ENCODE measurements at places on chromosomes 12 and 14. TPM values are rescaled to one million over a fixed set of nuclear protein-coding genes. Genes with fewer than 3 reads are reported as not detected.

Gene ZDHHC22
- total RNA-seq = 0.46 TPM

Gene PLEKHD1
- 0.08 TPM for total RNA-seq

Gene SNRNP35
- 16.5 TPM for total RNA-seq

Gene RNASE12
- not detected for total RNA-seq

- DNase-seq = no peak
Measured at GRCh38 chr12:109389146-109389545, 41.4 kb downstream of the MYO1H start.

- DNase-seq = no peak
Measured at GRCh38 chr14:78593949-78594348, 423.8 kb downstream of the NRXN3 start.

GRCh38 chr14:54727929-54728328 lies 161.0 kb downstream of the SAMD4A start:
- no peak for DNase-seq

DNA sequence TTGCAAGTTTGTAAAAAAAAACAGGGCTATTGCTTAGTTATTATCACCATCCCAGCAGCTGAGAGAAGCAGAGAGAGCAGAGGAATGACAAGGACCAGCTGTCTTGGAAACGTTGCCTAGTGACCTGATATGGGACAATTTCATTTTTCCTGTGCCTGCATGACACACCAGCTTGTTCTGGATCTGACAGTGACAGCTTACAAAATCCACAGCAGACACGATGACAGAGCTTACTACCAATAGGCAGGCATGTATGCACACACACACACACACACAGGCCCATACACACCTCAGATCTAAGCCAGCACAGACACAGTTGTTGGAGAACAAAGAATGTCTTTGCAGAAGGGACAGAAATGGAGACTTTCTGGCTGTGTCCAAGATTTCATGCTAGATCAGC lies 25.4 kb downstream of the HSPB8 start:
- DNase-seq = no peak

GRCh38 chr14:90969531-90970166 lies 90.8 kb downstream of the RPS6KA5 start:
- no peak for DNase-seq

- no peak for DNase-seq
Measured at GRCh38 chr14:94021416-94022157, 4.6 kb upstream of the OTUB2 start.

- no peak for DNase-seq
Measured at GRCh38 chr12:52884526-52885293, 20.2 kb downstream of the KRT8 start.

DNA sequence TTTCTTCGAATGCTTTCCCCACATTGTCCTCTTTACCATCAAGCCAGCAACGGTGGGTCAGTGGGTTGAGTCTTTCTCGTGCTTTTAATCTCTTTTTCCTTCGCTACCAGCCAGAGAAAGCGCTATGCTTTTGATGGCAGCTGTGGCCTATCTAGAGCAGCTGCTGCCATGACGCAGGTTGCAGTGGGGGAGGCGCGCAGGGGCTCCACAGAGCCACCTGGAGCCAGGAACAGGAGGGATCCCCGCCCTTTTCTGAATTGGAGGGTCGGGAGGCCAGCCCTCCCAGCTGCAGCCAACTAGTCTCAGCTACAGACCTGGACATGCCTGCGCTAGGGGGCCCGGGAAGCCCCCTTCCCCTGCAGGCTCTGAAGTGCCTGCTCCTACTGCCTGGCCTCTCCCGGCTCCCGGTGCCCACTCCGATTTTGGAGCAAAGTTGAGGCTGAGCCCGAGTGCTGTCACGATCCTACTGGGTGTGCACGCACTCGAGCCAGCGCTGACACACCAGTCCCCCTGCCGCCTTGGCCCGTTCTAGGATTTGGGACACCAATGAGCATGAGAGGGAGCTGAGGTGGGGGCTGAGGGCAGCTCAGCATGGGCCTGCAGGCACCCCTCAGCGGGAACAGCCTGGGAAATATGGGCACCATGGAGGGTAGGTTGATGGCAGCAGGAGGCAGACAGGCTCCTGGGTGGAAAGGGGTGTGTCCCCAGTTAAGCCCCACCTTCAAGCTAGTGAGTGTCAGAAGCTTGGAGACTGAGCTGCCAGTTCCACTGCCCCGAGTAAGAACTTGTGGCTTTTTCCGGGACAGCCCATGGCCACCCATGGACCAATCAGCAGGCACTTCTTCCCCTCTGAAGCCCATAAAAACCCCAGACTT lies 784.2 kb downstream of the SLC6A15 start:
- no peak for DNase-seq

DNA sequence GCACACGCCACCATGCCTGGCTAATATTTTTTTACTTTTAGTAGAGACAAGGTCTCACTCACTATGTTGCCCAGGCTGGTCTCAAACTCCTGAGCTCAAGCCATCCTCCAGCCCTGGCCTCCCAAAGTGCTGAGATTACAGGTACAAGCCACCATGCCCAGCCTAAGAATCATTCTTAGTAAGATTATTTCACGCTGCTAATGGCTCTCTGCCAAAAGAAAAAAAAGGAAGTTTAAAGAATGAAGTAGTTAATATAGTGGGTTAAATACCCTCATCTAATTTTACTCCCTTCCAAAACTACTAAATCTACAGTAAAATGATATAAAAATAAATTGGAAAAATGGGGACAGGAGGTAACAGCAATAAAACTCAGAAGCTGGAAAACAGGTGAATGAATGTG lies 2.6 kb downstream of the ETFRF1 start:
- no peak for DNase-seq

DNA sequence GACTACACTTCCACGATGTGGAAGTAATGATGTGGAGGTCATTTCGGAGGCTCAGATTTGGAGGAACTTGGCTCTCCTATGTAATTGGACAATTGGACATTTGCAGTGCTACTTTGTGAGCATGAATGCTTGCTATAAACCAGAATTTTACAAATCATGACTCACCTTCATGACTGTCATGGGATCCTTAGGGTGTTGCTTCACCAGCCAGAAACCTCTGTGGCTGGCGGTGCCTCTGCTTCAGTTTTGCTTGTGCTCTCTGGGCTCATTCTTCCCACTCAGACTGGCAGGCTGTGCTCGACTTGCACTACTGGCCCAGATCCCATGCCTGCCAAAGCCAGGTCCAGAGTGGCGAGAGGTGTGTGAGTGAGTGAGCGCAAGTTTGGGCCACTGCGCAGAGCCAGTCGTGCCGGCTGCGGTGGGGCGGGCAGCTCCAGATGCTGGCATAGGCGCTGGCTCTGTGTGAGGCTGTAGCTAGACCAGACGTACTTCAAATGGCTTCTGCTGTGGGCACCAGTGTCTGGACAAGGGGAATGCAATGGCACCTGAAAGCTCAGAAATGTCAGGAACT lies 387.8 kb downstream of the AEBP2 start:
- no peak for DNase-seq
